ENCODE measurements at places on chromosomes 4 and X. TPM values are rescaled to one million over a fixed set of nuclear protein-coding genes. Genes with fewer than 3 reads are reported as not detected.

The STPG2 gene
- 1.1 TPM for total RNA-seq

- no peak for DNase-seq
These were observed 260.4 kb downstream of the GALNTL6 start for GRCh38 chr4:172073590-172073989.

DNA sequence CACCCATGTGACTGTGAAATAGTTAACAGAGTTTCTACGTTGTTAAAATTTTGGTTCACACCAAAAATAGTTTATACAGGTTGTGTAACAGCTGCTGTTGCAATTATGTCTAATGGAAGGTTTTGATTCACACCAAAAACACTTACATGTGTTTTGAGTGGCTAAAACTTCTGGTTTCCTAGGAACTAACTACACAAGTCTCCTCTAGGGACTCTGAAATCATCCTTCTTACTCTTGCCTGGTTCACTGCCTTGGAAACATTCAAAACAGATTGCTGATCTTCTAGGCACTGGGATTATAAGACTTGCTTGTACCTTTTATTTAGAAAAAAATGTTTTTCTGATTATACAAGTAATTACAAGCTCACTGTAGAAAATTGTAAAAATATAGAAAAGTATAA, 14.9 kb upstream of the MORC4 start:
- DNase-seq = no peak

The GRIA3 gene
- 1.4 TPM for total RNA-seq

GRCh38 chrX:8033175-8033574, 106.0 kb upstream of the PNPLA4 start:
- DNase-seq = no peak

GRCh38 chr4:6857009-6857882, 52.4 kb upstream of the TBC1D14 start:
- no peak for DNase-seq

DNA sequence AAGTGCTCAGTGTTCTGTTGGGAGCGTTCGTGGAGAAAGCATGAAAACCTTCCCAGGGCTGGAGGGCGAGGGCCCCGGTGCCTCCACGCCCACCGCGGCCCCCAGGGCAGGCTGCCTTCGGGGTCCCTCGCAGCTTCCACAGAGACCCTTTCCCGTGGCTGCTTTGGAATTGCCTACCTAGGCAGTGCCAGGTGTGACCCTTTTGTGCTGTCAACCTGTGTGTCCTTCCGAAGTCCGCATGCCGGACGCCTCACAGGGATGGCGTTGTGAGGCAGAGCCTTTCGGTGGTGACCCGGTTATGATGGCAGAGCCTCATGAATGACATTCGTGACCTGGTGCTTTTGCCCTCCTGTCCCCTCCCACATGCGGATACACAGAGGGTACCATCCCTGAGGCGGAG, 17.4 kb downstream of the TMEM175 start:
- peak; percentile 52 for DNase-seq

- no peak for DNase-seq
These were observed 37.1 kb upstream of the INPP4B start for GRCh38 chr4:142883040-142883832.

Data from kidney (tissue), 22 donors.